ENCODE measurements at places on chromosomes 5 and 9.

- H3K27ac ChIP-seq: no peak overlapping the region
- no peaks in the 10 kb centered on the region for H3K36me3 ChIP-seq
- H3K4me1 ChIP-seq: no peaks in the 10 kb centered on the region
- H3K27me3 ChIP-seq: no peaks in the 10 kb centered on the region
- DNase-seq: no peak
- H3K4me3 ChIP-seq: no peak overlapping the region
Measured at GRCh38 chr9:114580609-114581193, 6.9 kb upstream of the ATP6V1G1 start.

DNA sequence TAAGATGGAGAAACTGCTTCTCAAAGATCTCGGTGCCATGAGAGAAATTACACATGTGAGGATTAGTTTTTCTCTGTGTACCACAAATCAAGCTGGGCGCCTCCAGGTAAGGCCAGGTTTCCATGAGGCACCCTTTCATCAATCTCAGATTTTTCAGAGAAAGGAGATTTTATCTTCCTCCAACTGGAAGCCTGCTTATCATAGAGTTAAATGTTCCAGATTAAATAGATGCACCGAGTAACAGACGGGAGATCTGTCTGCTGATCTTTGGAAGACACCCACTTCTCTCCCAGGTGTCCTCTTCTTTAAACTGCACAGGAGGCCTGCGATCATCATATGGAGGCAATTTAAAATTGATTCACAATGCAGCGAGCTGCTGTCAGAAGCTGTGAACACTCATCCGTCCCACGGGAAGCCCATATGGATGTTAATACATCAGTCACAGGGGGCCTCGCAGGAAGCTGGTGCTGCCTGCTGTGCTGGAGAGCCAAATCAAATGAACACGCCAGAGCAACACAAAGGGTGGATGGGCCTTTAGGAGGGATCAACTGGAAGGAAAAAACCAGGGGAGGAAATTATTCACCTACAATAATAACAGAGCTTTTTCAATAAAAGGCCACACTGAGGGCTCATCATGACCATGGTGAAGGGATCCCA lies 93.3 kb downstream of the TLE1 start:
- H3K4me1 ChIP-seq: peaks cover 18% of the 10 kb centered on the region
- no peaks in the 10 kb centered on the region for H3K36me3 ChIP-seq
- H3K27me3 ChIP-seq: no peaks in the 10 kb centered on the region
- no peak overlapping the region for H3K4me3 ChIP-seq

DNA sequence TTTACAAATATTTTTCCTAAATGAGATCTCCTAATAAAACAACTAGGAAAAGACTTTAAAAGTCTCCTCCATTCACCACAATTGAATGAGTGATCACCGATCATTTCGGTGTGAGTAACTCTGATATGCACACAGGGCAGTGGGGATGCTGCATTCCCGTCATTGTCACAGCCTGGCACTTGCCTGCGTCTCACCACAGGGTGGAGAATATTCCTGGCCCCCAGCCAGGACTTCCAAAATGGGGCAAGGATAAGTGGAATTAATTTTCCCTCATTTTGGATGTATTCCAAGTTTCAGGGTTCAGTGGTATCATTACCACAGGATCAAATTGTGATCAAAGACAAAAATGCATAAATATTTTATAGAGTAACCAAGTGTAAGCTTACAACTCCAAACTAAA lies 107.1 kb downstream of the CTNND2 start:
- no peaks in the 10 kb centered on the region for H3K27me3 ChIP-seq
- H3K4me3 ChIP-seq: no peak overlapping the region
- DNase-seq: no peak
- H3K27ac ChIP-seq: no peak overlapping the region

DNA sequence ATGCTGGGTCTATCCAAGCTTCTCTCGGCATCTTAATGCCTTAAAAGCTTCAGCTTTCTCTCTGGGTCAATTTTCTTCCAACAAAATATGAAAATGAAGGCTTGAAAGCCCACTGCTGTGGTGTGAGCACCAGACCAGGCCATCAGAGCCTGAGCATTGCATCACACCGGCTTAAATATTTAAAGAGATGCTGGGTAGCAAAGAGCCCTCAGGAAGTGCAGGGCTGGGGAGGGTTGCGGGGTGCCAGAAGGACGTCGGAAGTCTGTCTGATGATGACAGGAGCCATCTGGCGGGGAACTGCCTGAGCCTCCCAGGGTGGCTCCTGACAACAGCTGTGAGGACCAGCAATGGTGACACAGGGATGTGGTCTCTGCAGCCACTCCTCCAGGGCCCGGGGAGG lies 185.5 kb downstream of the OLFM1 start:
- H3K36me3 ChIP-seq: no peaks in the 10 kb centered on the region
- DNase-seq: no peak
- peaks cover 37% of the 10 kb centered on the region for H3K27me3 ChIP-seq
- H3K4me3 ChIP-seq: no peak overlapping the region
- no peaks in the 10 kb centered on the region for H3K4me1 ChIP-seq

GRCh38 chr5:31023105-31023504 lies 170.4 kb upstream of the CDH6 start:
- no peak overlapping the region for H3K27ac ChIP-seq
- H3K27me3 ChIP-seq: no peaks in the 10 kb centered on the region
- no peak for DNase-seq
- H3K4me3 ChIP-seq: no peak overlapping the region
- no peaks in the 10 kb centered on the region for H3K4me1 ChIP-seq
- H3K36me3 ChIP-seq: no peaks in the 10 kb centered on the region

DNA sequence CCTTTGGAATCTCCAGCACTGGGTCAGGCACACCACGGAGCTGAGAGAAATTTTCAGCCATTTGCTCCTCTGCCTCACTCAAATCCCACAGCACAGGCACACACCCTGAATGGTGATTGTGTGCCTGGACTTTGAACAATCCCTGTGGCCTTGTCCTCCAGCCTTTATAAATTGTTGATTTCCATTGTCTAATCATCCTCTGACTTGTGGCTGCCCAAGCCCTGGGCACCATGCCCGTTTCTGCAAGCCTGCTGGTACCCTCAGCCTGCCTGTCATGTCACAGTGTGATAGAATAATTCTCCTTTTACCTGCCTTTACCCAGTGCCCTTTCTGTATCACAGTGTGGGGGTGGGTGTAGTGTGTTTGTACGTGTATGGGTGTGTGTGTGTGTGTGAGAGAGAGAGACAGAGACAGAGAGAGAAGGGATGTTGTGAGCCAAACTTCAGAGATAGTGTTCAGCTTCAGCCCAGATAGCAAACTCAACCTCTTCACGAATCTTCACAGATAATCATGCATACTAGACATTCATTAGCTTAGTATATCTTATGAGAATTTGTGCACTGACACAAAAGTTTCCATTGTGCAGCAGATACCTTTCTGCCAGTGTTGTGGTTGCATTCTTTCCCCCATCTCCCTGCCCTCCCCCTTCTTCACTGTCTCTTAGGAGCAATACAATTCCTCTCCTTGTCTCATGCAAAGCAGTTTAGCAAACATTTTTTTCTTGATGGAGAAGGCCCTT lies 27.8 kb upstream of the SLC44A1 start:
- H3K36me3 ChIP-seq: no peaks in the 10 kb centered on the region
- H3K4me3 ChIP-seq: no peak overlapping the region
- H3K4me1 ChIP-seq: no peaks in the 10 kb centered on the region
- peaks cover 11% of the 10 kb centered on the region for H3K27me3 ChIP-seq
- H3K27ac ChIP-seq: no peak overlapping the region
- no peak for DNase-seq

- no peak for DNase-seq
- no peak overlapping the region for H3K4me3 ChIP-seq
- no peaks in the 10 kb centered on the region for H3K27me3 ChIP-seq
- H3K27ac ChIP-seq: no peak overlapping the region
- H3K36me3 ChIP-seq: peaks cover 56% of the 10 kb centered on the region
- H3K4me1 ChIP-seq: peaks cover 55% of the 10 kb centered on the region
Measured at GRCh38 chr9:99137891-99138290, 33.0 kb downstream of the TGFBR1 start.

DNA sequence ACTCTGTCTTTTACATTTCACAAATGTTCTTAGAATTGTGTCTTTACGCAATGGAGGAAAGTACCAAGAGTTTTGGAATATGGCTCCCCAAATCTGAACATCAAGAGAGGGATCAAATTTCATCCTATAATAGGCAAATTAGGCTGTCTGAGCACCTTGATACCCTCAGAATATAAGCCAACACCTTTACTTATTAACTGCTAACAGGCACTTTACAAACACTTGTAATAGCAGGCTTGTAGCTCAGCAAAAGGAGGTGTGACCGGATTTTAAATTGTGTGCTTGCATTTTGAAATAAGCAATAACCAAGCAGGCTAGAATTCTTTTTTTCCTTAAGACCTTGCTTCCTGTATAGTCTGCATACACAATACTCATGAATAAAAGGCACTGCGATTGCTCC lies 92.0 kb downstream of the ATP10B start:
- no peaks in the 10 kb centered on the region for H3K4me1 ChIP-seq
- DNase-seq: no peak
- H3K4me3 ChIP-seq: no peak overlapping the region
- no peak overlapping the region for H3K27ac ChIP-seq
- H3K27me3 ChIP-seq: peaks cover 16% of the 10 kb centered on the region

- no peak for DNase-seq
- peaks cover 19% of the 10 kb centered on the region for H3K4me1 ChIP-seq
- H3K4me3 ChIP-seq: no peak overlapping the region
- no peaks in the 10 kb centered on the region for H3K36me3 ChIP-seq
- H3K27me3 ChIP-seq: no peaks in the 10 kb centered on the region
Measured at GRCh38 chr5:54275361-54275760, 35.0 kb downstream of the ARL15 start.

- H3K4me3 ChIP-seq: peak overlapping the region; percentile 99
- no peaks in the 10 kb centered on the region for H3K27me3 ChIP-seq
- no peak overlapping the region for H3K27ac ChIP-seq
- peaks cover 44% of the 10 kb centered on the region for H3K4me1 ChIP-seq
- H3K36me3 ChIP-seq: peaks cover 35% of the 10 kb centered on the region
Measured at GRCh38 chr5:159210210-159210661, 883 bp upstream of the RNF145 start.

DNA sequence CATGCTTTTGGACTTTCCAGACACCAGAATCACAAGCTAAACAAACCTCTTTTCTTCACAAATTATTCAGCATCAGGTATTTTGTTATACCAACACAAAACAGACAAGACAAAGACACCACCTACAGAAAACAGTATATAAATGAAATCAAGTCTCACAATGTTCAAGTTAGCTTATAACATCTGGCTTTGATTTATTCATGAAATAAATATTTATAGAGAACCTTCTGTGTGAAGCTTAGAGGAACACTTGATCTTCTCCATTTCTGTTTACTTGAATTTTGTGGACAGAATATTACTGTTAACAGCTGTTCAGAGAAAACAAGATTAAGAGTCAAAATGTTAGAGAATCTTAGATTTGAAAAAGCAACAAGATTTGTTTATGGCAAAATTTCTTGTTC lies 137.4 kb upstream of the PRR16 start:
- DNase-seq: no peak
- no peak overlapping the region for H3K27ac ChIP-seq
- no peaks in the 10 kb centered on the region for H3K36me3 ChIP-seq
- H3K4me3 ChIP-seq: no peak overlapping the region

GRCh38 chr5:83683836-83684235 lies 36.8 kb downstream of the HAPLN1 start:
- H3K4me1 ChIP-seq: no peaks in the 10 kb centered on the region
- no peak overlapping the region for H3K4me3 ChIP-seq

DNA sequence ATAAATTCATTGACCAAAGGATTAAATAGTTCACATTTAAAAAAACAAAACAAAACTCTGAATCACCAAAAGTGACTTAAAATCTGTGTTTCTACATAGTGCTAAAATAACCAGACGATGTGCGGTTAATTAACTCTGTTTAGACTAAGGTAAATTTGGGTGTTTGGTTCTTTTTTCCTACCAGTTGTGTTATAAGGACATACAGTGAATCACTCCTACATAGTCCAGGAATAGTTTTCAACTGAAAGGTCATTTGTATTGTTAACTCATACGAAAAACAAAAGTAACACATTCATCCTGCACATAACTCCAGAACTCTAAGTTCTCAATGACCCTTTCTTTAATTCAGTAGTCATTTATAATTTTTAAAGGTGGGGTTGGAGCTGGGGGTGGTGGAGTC lies 203.7 kb downstream of the GLIS3 start:
- no peak for DNase-seq
- H3K4me3 ChIP-seq: no peak overlapping the region
- no peaks in the 10 kb centered on the region for H3K4me1 ChIP-seq
- no peak overlapping the region for H3K27ac ChIP-seq

DNA sequence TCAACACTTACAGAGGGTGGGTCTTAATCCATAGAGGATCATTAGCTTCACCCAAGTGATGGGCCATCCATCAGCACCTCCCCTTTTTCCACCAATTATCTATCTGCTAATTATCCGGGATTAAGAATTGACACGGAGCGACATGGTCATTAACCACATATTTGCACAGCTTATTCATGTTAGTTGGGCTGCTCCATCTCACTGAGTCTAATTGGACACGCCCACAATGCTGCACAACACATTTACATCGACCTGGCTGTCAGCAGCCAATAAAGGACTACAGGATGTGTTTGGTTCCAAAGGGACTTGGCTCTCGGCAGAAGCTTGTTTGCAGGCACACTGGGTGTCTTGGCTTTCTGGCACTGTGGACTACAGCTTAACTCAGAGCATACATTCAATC lies 21.6 kb downstream of the FOXE1 start:
- H3K27me3 ChIP-seq: peaks cover 18% of the 10 kb centered on the region
- H3K36me3 ChIP-seq: peaks cover 4% of the 10 kb centered on the region
- no peak overlapping the region for H3K27ac ChIP-seq
- DNase-seq: no peak
- no peak overlapping the region for H3K4me3 ChIP-seq

- H3K4me1 ChIP-seq: no peaks in the 10 kb centered on the region
- no peak overlapping the region for H3K27ac ChIP-seq
- H3K4me3 ChIP-seq: no peak overlapping the region
- peaks cover 30% of the 10 kb centered on the region for H3K27me3 ChIP-seq
- DNase-seq: no peak
- H3K36me3 ChIP-seq: no peaks in the 10 kb centered on the region
Measured at GRCh38 chr5:123028222-123028621, 8.3 kb downstream of the PPIC start.

DNA sequence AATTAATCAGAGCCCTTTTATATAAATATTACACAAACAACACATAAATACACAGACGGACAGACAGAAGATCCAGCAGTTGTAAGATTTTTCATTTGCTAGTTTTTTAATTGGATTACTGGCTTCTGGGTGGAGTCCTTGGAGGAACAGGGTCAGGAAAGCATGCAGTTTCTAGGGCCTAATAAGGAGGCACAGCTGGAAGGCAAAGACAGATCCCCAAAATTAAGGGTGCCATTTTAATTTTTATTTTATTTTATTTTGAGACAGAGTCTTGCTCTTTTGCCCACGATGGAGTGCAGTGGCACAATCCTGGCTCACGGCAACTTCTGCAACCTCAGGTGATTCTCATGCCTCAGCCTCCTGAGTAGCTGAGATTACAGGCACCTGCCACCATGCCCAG lies 49.5 kb downstream of the PTGS1 start:
- H3K27me3 ChIP-seq: peaks cover 66% of the 10 kb centered on the region
- DNase-seq: no peak
- peaks cover 4% of the 10 kb centered on the region for H3K36me3 ChIP-seq
- H3K4me1 ChIP-seq: no peaks in the 10 kb centered on the region
- no peak overlapping the region for H3K27ac ChIP-seq
